Activated naive CD4-positive, alpha-beta T cell treated with anti-CD3 and anti-CD28 coated beads, Interleukin-2, amount 50 U/mL, for 72 hours (primary cell): ENCODE measurements at places on chromosomes 1 and 21. TPM values are rescaled to one million over a fixed set of nuclear protein-coding genes. Genes with fewer than 3 reads are reported as not detected.

GRCh38 chr1:222798975-222799374 is 15.9 kb upstream of the DISP1 start:
- DNase-seq, result no peak

DNA sequence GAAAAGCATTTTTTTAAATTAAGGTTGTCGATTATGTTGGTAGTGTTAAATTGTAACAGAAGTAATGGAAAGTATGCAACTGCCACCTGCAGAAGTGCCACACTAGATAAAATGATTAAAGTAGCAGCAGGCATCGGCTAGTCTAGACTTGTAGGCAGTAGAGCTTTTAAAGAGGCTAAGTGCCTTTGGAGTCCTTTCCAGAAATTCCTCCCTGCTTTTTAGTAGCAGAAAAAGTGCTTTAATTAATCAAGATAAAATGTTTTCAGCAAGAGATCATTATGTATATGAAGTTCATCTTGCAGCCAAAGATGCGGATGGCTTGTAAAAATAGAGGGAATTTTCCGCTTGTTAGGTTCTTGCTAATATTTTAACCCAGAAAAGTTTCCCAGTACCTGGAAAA is 87.1 kb upstream of the LRRC8D start:
- DNase-seq, result no peak

PLXNA2 gene
- 0.39 TPM for total RNA-seq

- no peak for DNase-seq
Measured at GRCh38 chr1:229258757-229259060, 12.2 kb upstream of the RAB4A start.

- no peak for DNase-seq
Measured at GRCh38 chr1:224454402-224455055, 19.9 kb upstream of the WDR26 start.

CLDN8 gene
- total RNA-seq, result not detected

ALG14 gene
- 3.7 TPM for total RNA-seq

WDR26 gene
- total RNA-seq, result 86.3 TPM

RNF220 gene
- total RNA-seq, result 77.1 TPM
